Esophagus squamous epithelium (tissue), 5 donors: ENCODE measurements at places on chromosomes 5 and 9.

DNA sequence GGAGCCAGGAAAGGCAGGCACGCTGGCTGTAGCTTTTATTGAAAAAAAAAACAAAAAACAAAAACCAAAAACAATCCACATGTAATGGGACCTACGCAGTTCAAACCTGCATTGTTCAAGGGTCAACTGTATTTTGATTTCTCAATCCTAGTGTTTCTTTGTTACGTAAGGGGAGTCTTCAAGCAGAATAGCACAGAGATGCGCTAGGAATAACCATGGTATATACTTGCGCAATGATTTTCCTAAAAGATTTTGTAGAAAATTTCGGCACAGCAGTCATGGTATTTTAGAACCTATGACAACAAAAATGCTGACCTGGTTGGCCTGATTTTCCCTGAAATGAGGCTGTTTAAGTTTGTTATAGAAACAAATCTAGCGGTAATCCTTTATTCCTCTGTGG lies 1110.5 kb upstream of the WWC1 start:
- no peak for DNase-seq

- no peak for DNase-seq
Observed at GRCh38 chr9:127417131-127418036, 6.8 kb upstream of the ZNF79 start.

- DNase-seq, result no peak
Observed at GRCh38 chr5:133397990-133398645, 214.2 kb downstream of the FSTL4 start.

GRCh38 chr9:124747065-124747464 lies 24.0 kb downstream of the NR6A1 start:
- DNase-seq, result no peak

GRCh38 chr9:79000230-79001002 lies 571.3 kb upstream of the TLE4 start:
- no peak for DNase-seq

GRCh38 chr5:127650022-127650421 lies 1.1 kb downstream of the CTXN3 start:
- DNase-seq, result no peak

GRCh38 chr5:133878236-133878555 lies 90.2 kb downstream of the C5orf15 start:
- DNase-seq, result no peak

- no peak for DNase-seq
Observed at GRCh38 chr9:69385581-69386033, 60.6 kb downstream of the ENTREP1 start.

- DNase-seq, result no peak
Observed at GRCh38 chr5:40485021-40485998, 194.4 kb upstream of the PTGER4 start.

GRCh38 chr5:103894882-103895281 lies 332.3 kb upstream of the NUDT12 start:
- no peak for DNase-seq

- DNase-seq, result no peak
Observed at GRCh38 chr5:172599204-172599567, 41.9 kb upstream of the NEURL1B start.

DNA sequence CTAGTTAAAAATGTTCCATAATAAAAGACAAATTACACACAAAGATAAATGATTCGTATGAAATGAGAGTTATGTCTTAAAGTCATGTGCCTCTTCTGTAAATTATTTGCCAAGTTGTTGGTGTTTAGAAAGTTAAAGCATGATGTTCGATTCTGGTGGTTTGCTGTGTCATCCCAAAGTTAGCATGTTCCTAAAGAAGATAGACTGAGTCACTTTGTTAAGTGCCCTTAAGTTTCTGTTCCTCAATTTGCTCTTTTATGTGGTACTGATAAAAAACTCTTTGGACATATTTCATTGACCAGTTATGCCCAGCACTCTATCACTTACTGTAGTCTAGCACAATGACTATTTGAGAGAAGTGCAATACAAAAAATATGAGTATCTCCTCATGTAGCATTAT lies 366.9 kb upstream of the ZNF608 start:
- DNase-seq, result no peak

- DNase-seq, result no peak
Observed at GRCh38 chr5:143714629-143715028, 97.3 kb upstream of the HMHB1 start.

DNA sequence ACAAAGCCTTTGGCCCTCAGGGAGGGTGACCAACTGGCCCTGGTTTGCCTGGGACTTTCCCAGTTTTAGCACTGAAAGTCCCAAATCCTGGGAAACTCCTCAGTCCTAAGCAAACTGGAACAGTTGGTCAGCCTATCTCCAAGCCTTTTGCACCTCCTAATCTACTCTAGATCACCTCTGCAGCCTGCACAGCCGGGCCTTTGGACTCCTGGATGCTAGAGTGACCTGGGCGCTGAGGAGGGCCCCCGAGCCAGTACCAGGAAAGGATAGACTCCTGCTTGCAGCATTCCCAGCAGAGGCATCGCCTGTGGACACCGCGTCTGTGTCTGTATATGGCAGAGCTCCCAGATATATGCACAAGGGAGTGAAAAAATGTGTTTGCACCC lies 15.1 kb downstream of the IRF1 start:
- no peak for DNase-seq

DNA sequence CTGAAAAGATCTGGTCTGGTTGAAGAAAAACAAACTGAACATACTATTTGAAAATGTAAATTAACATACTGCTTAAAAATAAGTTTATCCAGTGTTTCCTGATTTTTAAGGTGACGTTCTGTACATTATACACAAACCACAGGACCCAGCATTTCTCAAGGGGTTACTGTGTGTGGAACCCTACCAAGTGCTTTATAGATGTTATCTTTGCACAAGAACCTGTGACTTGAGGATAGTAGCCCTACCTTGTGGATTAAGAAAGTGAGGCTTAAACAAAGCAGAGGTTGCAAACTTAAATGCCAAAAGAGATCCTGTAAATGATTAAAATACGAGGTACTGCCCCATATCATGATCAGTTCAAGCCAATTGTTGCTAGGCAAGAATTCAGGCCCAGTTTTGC lies 4.7 kb downstream of the KLF9 start:
- DNase-seq, result no peak

GRCh38 chr5:84088996-84089395 lies 295.7 kb downstream of the EDIL3 start:
- no peak for DNase-seq

GRCh38 chr5:67679184-67679841 lies 482.7 kb upstream of the CD180 start:
- no peak for DNase-seq

DNA sequence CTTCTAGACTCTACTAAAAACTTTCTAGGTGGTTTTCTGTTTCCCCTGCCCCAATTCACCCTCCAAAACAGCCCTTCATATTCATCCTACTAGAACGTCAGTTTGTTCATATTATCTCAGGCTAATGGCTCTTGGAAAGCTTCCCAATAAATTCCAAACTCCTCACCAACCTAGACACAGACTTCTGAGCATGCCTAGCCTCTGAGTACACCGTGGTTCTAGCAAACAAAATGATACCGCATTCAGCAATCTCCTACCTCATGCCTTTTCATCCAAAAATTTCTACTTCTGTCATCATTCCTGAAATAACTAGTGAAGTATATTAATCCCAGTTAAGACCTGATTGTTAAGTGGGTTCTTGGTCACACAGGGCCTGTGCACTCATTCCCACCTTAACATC lies 46.5 kb upstream of the NR5A1 start:
- DNase-seq, result no peak

GRCh38 chr5:35656721-35657120 lies 39.1 kb downstream of the SPEF2 start:
- DNase-seq, result no peak

GRCh38 chr9:110192531-110193261 lies 15.3 kb downstream of the C9orf152 start:
- no peak for DNase-seq

DNA sequence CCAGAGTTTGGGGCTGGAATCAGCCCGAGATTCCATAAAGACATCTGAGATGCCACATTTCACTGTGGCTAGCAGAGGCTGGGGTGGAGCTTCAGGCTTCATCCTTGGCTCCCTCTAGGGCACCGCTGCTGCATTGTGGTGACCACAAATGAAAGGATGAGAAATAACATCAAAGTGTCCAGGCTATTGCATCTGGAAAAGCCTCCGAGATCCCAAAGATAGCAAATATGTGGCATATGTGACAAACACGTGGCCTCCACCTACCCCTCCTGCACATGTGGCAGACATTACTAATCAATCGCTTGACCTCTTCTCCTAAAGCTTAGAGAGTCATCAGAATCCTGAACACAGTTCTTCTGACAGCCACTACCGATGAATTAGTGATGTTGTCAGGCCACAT lies 4.5 kb downstream of the SPARC start:
- DNase-seq, result no peak

- no peak for DNase-seq
Observed at GRCh38 chr5:124343451-124343867, 403.0 kb downstream of the ZNF608 start.

DNA sequence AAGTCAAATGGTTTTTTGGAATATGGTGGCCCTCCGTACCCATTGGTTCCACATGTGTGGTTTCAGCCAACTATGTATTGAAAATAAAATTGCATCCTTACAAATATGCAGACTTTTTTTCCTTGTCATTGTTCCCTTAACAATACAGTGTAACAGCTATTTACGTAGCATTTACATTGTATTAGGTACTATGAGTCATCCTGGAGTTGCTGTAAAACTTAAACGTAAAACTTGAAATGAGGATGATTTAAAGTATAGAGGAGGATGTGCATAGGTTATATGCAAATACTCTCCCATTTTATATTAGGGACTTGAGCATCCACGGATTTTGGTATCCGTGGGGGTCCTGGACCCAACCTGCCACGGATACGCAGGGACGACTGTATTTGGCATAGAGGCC lies 16.3 kb downstream of the SDHA start:
- DNase-seq, result no peak

DNA sequence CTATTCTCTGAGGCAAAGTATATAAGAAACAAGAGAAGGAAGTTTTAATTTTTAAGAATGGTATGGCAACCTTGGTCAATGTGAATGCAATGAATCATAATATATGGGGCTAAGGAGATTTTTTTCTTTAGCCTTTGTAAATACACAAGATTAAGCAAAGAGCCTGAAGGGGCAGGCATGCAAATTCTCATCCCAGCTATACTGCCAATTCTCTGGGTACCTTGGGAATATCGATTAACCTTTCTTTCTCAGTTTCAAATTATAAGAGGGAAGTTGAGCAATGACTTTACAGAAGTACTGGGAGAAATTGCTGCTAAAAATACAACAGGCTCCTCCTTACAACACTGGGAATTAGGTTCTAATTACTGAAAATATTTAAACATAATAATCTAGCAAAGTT lies 97.5 kb downstream of the MRPS27 start:
- DNase-seq, result no peak

GRCh38 chr9:134525841-134526583 lies 115.6 kb upstream of the COL5A1 start:
- no peak for DNase-seq

- DNase-seq, result no peak
Observed at GRCh38 chr5:112892776-112893175, 29.3 kb downstream of the REEP5 start.

DNA sequence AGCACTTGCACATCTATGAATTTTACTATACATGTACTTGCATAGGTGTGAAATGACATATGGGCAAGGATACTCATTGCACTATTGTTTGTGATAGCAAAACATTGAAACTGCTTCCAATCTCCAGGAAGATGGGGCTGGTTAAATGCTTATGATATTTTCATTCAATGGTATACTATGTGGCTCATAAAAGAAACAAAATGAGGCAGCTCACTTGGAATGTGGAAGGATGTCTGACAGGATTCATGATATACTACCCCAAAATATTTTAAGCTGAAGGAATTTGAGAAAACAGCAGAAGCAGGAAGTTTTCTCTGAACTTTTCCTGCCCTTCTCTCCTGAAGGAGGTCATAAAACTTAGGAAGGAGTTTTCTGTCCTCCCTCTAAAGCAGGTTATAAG lies 99.6 kb upstream of the CAST start:
- DNase-seq, result no peak

GRCh38 chr5:53099546-53099945 lies 10.0 kb downstream of the MOCS2 start:
- no peak for DNase-seq

DNA sequence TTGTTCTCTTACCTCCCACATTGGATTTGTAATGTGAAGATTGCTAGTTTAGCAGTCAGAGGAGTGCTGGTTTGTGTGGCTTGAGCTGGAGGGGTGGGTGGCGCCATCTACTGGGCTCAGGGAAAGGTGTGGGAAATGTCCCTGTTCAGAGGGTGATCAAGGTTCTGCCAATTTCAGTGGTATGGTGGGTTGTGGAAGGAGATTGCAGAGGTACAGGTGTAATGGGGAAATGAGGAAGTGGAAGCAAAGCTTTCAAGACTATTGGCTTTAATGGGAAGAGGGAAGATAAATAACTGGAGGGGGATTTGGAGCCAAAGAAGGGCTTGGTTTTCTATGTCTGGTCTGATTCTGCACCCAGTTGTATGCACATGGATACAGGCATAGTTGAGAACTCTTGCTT lies 76.4 kb downstream of the OSMR start:
- DNase-seq, result no peak

- no peak for DNase-seq
Observed at GRCh38 chr5:159419576-159419975, 89.3 kb upstream of the IL12B start.

DNA sequence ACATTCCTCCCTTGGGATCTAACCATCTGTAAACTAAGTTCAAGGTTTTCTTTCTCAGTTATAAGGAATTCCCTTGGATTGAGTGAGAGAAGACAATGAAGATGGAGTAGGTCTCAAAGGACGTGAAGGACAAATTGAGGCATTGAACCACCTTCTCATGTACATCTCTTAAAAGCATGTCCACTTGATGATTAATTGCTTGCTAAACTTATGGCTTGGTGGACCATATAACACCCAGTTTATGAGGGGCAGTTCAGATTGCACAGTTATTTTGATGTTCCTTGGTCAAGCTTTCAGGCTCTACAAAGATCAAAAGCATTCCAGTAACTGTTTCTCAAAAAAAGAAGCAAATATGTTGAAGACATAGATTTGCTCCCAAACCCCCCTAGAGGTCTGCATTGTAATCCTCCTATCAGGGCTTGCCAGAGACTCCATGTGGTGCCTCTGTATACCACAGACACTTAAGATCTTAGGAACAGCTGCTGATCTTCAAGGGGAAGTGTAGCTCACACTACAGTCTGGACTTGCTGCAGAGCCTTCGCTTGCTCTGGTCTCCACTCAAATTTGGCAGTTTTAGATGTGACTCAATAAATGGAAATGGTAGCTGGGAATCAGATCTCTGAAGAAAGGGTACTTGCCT lies 56.9 kb upstream of the ALDH1A1 start:
- DNase-seq, result no peak

DNA sequence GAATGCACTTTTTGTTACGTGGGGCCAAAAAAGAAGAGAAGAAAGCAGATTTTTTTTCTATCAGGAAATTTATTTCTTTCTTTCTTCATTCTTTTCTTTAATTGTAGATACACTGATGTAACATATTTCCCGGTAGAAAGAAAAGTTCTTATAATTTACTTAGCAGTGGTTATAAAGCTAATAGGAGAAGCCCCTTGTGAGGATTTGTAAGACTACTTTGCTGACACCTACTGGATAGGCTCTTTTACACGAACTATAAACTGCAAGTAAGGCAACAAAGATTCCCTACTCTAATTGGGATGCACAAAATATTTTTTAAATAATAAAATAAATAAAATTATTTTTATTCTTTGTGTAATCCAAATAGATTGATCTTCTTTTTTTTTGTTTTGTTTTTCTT lies 284.4 kb downstream of the DNAH5 start:
- DNase-seq, result no peak

- DNase-seq, result no peak
Observed at GRCh38 chr9:36791222-36791950, 218.7 kb downstream of the MELK start.

GRCh38 chr5:127856292-127856691 lies 153.1 kb downstream of the CCDC192 start:
- no peak for DNase-seq

GRCh38 chr5:87924436-87924835 lies 344.2 kb downstream of the TMEM161B start:
- no peak for DNase-seq
